Cortex of kidney (tissue), 1 donor: ENCODE measurements at places on chromosomes 2 and 18.

GRCh38 chr2:202112041-202112440, 39.0 kb downstream of the KIAA2012 start:
- no peak for DNase-seq

- DNase-seq: no peak
Measured at GRCh38 chr2:98901702-98902101, 34.3 kb downstream of the CRACDL start.

GRCh38 chr2:102630458-102630857, 11.1 kb downstream of the SLC9A2 start:
- DNase-seq: no peak

- no peak for DNase-seq
Measured at GRCh38 chr2:157603198-157603597, 25.5 kb downstream of the ACVR1C start.

- no peak for DNase-seq
Measured at GRCh38 chr18:51617167-51617566, 419.7 kb upstream of the MEX3C start.
